ENCODE measurements at places on chromosomes 16 and 17. TPM values are rescaled to one million over a fixed set of nuclear protein-coding genes. Genes with fewer than 3 reads are reported as not detected.

Gene VTN
- total RNA-seq: 1.3 TPM

Gene CLEC18B
- total RNA-seq: 0.50 TPM

Gene IL34
- total RNA-seq: 8.8 TPM

Gene CLDN9
- 0.92 TPM for total RNA-seq

Gene CD300LG
- not detected for total RNA-seq

Gene VPS35
- 59.2 TPM for total RNA-seq

Gene MT4
- not detected for total RNA-seq

Gene SLC5A11
- total RNA-seq: not detected

- DNase-seq: no peak
Observed at GRCh38 chr17:17883801-17884200, 47.0 kb upstream of the SREBF1 start.

- no peak for DNase-seq
Observed at GRCh38 chr17:7282752-7283321, 1.3 kb downstream of the SLC2A4 start.

GRCh38 chr17:50464736-50465135, 3.9 kb downstream of the CHAD start:
- no peak for DNase-seq

DNA sequence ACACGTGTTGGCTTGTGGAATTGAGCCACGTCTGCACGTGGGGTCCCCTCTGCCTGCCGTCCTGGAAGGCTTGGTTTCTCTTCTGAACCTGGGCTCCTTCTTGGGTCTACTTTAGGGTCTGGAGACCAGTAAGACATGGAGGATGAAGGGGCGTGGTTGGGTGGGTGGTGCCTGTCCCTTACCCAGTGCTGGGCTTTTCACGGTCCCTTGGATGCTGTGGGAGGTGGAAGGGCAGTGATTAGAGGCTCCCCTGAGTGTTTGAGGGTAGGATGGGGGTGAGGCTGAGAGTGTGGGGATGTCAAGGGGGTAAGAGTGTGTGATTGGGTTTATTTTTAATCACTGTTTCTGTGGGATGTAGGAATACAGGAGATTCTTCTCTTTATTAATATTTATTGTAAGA, 38.3 kb downstream of the MGAT5B start:
- DNase-seq: no peak

- peak; percentile 50 for DNase-seq
Observed at GRCh38 chr16:25014500-25015147, 545 bp downstream of the ARHGAP17 start.

- DNase-seq: no peak
Observed at GRCh38 chr16:67780847-67781564, 25.4 kb downstream of the RANBP10 start.

DNA sequence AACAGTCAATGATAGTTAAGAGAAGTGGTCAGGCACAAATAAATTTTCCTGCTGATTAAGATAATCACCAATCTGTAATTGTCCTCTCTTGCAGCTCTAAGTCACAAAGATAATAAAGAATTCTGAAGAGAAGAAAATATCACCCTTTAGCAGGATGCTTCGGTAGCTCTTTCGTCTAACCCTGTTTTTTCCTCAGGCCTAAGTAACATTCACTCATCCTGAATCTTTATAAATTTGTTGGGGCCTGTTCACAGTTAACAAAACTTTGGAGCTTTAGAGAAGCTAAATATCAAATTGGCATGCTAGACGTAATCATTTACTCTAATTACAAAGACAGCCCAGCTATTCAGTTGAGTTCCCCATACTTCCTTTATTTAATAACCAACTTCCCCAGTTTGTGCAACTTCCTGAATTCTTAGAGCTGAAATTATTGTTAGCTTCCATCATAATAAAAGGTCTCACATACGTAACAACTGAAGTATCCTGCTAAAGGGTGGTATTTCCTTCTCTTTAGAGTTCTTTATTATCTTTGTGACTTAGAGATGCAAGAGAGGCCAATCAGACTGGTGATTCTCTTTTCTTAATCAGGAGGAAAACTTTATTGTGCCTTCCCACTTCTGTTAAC, 118.6 kb downstream of the TANGO6 start:
- DNase-seq: no peak

- DNase-seq: no peak
Observed at GRCh38 chr17:14582996-14583395, 282.1 kb downstream of the HS3ST3B1 start.

DNA sequence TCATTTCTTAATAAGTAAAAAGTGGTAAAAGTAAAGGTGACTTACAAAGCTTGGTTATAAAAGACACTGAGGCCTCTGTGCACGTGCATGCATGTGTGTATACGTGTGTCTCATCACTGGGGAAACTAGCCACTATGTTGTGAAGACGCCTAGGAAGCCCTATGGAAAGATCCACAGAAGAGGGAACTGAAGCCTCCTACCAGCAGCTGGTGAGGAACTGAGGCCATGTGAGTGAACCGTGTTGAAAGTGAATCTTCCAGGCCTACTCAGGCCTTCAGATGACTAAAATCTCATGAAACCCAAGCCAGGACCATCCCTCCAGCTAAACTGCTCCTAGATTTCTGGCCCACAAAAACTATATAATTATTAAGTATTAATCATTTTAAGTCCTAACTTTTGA, 23.7 kb downstream of the PHLPP2 start:
- DNase-seq: no peak

- no peak for DNase-seq
Observed at GRCh38 chr16:66469291-66469946, 42.3 kb downstream of the BEAN1 start.

- no peak for DNase-seq
Observed at GRCh38 chr17:58402047-58402446, 15.3 kb downstream of the RNF43 start.

DNA sequence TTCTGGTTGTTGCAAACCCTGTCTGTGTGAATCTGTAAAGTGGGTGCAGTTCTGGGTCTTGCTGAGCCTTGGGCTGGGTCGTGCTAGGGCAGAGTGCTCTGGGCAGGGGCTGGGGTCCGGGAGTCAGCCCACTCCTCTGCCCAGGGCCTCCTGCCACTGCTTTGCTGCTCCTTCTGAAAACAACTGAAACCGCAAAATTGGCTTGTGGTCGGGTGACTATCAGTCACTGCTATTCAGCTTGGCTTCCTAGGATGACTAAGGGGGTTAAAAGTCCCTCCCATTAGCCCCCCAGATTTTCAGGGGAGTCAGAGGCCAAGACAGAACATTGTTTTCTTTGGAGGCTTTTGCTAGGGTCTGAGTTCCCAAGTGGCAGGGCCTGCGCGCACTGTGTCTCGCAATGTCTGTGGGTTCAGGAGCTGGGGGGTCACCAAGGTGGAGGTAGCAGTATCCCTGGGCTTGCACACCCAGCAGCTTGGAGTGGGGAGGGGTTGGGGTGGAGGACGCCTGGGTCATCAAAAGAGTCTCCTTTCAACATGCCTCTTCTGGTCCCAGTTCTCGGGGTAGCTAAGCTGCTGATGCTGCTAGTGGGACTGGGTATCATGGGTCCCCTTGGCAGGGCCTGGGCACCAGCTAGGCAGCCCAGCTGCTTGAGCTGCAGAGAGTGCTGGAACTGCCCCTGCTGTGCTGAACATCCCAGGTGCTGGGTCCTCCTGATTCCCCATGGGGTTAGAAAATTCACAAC, 13.5 kb upstream of the TBX21 start:
- DNase-seq: no peak

- no peak for DNase-seq
Observed at GRCh38 chr16:51045186-51045585, 105.9 kb downstream of the SALL1 start.

- DNase-seq: no peak
Observed at GRCh38 chr16:86971251-86971650, 345.9 kb downstream of the C16orf95 start.

Data from WTC11 (cell line).